ENCODE measurements at places on chromosomes 2 and 18.

DNA sequence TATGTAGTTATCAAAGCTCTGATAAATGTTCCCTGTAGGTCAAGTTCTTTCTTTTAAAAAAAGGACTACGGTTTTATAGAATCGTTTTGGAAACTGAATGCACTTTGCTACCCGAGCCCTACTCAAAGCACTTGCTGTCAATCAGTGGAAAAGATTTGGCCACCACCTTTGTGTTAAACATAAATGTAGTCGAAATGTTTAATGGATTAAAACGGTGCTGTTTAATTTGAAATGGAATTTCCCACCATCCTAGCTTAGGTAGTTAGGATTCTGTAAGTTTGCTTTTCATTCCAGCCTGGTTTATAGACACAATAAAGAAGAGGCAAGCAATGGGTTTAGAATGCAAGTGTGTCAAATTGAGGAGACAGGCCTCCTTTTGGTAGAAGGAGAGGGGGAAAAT, 69.4 kb upstream of the MMADHC start:
- DNase-seq: no peak

- DNase-seq: no peak
Measured at GRCh38 chr2:95058989-95059641, 33.6 kb downstream of the MAL start.

- DNase-seq: no peak
Measured at GRCh38 chr2:10083046-10083445, 2.8 kb upstream of the CYS1 start.

GRCh38 chr2:1248187-1248586, 165.1 kb upstream of the TPO start:
- DNase-seq: no peak

DNA sequence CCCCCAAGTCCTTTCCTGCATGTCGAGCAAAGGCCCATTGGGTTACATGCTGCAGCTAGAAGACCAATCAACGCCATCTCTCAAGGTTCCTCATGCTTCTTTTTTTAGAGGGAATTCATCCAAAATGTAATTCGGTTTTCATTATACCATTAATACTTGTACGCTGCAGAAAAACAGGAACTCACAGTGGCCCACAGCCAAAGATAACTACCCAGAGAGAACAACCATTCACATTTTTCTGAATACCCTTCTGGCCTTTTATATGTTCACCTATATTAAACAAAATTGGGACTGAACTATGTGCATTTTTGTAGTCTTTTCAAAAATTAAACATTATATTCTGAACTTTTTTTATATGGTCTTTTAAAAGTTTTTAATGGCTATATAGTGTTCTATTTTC, 25.8 kb downstream of the FARP2 start:
- no peak for DNase-seq

DNA sequence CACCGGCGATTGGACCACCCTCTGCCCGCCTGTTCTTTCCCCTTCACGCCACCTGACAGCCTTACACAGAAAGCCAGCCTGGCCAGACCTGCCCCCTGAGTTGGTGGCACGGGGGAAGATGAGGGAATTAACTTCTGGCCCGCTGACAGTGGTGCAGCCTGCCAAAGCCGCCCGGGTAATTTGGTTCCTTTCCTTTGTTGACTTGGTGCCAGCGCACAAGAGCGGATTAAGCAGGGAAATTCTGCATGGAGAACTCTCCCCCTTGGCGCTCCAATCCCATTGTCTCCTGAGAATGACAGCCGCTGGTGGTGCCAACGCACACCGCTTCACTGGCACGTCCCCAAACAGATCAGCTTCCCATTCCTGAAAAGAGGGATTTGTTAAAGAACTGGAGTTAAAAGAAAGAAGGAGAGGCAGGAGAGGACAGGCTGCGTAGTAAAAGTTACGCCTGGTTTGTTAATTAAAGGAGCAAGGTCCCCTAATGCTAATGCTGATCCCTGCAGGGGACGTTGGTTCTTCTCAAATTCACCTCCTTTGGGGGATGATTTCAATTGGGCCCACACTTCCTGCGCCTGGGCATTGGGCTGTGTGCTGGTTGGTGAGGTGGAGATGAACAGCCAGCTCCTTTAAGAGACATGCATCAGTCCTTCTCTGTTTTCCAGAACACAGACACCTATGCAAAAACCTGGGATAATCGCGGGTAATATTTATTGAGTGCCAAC, 286.8 kb downstream of the MYCN start:
- DNase-seq: no peak

DNA sequence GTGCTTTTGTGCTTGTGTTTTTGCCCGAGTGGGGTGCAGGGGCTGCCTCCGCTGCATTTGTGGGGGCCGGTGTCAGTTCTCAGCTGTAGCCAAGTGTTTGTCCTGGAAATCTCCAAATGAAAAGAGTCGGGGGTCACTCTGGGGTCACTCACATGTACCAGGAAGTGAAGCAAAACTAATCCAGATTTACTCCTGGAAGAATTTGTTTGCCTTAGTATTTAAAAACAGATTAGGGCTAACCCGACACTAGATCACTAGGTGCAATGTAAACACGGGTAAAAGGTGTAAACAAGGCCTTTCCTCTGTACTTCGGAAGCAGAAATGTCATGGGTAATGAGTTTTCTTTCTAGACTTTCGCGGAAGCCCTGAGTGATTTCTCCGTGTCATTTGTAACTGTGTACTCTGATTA, 50.3 kb downstream of the GBX2 start:
- DNase-seq: no peak

GRCh38 chr2:45396671-45397070, 214.4 kb downstream of the SRBD1 start:
- no peak for DNase-seq

GRCh38 chr2:120393456-120393855, 47.5 kb downstream of the INHBB start:
- DNase-seq: peak; percentile 28

DNA sequence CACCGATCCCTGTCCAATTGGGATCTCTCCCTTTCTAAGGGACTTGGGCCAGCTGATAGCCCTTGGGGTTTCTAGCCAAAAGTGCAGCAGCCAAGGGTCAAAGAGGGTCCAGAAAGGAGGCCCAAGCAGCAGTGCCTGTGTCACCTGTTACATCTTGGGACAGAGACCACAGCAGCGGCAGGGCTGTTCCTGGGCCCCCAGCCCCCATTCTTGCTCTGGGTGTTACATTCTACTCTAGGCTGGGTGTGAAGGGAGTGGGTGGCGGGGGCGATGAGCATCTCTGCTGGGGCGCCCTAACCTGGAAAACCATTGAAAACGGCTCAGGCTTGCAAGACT, 1.2 kb downstream of the PAX3 start:
- no peak for DNase-seq

GRCh38 chr18:42976869-42977590, 138.5 kb downstream of the RIT2 start:
- DNase-seq: no peak

- no peak for DNase-seq
Measured at GRCh38 chr2:191740016-191740419, 62.1 kb downstream of the NABP1 start.

DNA sequence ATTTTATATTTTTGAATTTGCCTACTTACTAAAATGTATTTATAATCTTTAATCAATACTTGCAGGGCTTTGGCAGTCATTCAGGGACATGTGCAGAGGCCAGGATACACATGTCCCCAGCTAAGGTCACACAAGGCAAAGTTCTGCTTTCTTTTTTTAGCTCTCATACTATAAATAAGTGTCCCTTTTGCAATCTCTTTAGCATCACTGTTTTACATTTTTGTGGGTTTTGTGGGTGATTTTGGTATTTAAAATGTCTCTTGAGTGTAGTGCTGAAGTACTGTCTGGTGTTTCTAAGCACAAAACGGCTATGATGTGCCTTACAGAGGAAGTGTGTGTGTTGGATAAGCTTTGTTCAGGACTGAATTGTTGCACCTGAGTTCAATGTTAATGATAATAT, 309.0 kb upstream of the GULP1 start:
- no peak for DNase-seq

DNA sequence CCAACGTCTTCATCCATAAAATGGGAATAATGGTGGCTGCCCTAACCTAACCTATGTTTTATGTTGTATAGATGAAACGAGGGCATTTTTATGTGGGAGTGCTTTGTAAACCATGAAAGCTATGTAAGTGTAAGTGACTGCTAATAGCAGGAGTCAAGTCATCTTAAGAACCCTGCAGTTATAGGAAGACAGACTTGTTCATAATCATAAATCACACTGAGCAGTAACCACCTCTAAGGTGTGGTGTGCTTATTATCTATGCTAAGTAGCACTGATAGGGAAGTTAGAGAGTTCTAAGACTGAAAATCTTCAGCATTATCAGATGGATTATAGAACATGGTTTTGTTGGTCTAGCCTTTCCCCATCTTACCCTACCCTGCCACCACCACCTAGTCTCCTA, 24.2 kb upstream of the NRP2 start:
- DNase-seq: no peak

Data from activated CD8-positive, alpha-beta memory T cell treated with anti-CD3 and anti-CD28 coated beads, Interleukin-2, amount 50 U/mL, for 48 hours (primary cell).